ENCODE measurements at places on chromosomes 1 and 21.
A peak's percentile ranks its signal among the peaks of the same experiment; 100 is the strongest.

- no peak for DNase-seq
These were observed 69.0 kb downstream of the MAGI3 start for GRCh38 chr1:113459279-113459678.

GRCh38 chr1:221689138-221689537, 52.8 kb downstream of the DUSP10 start:
- no peak for DNase-seq

GRCh38 chr1:19824541-19824940, 9.5 kb upstream of the RNF186 start:
- no peak for DNase-seq

GRCh38 chr1:211829343-211830054, 1.1 kb downstream of the LPGAT1 start:
- no peak for DNase-seq

DNA sequence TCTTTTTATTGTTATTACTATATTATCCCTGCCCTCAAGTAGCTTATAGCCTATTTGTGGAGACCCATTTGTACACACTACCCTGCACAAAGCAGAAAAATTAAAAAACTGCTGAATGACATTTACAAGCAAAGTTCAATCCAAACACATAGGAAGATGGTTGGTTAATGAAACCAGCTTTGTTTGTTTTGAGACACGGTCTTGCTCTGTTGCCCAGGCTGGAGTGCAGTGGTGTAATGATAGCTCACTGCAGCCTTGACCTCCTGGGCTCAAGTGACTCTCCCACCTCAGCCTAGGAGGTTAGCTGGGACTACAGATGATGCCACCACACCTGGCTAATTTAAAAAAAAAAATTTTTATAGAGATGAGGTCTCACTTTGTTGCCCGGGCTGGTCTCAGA, 31.6 kb downstream of the TGFB2 start:
- no peak for DNase-seq

- DNase-seq = no peak
These were observed 1.7 kb downstream of the CFAP410 start for GRCh38 chr21:44337449-44337848.

GRCh38 chr1:203216274-203217138, 13.0 kb downstream of the CHIT1 start:
- peak; percentile 65 for DNase-seq

DNA sequence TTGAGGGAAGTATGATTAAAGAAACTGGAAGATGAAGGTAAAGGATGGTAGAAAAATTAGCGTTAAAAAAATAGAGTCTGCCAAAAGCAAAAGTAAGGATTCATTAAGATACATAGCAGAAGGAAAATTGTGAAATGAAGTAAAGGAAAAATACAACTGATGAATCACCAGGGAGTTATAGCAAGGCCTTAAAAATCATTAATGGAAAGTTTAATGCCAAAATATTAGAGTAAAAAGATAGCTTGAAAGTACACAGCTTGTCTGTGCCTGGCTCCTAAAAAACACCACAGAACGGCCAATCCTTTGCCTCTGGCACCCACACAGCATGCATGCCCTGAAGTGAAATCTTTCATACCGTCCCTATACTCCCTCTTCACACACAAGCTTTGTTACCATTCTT, 66.9 kb upstream of the APOBEC4 start:
- DNase-seq = no peak

DNA sequence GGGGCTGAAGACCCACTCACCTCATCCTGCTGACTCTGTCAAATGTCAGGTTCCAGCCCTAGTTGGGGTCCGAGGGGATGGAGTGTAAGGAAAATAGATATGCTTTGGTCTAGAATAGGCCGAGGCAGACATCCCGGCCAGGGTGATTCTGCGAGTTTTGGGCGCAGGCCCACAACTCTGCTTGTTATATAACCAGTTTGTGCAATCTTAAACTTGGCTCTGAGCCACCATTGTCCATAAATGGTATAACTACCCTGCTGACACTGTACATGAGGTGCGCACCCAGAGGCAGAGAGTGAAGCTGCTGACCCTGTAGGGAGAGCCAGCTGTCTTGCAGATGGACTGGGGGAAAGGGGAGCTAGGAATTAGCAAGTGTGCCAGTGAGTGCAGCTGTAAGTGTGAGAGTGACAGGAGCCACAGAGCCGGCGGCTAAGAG, 1388.8 kb downstream of the AMY1C start:
- DNase-seq = no peak

- DNase-seq = no peak
These were observed 12.7 kb downstream of the UBE2J2 start for GRCh38 chr1:1260843-1261560.

GRCh38 chr1:14974361-14974760, 179.2 kb upstream of the TMEM51 start:
- no peak for DNase-seq

DNA sequence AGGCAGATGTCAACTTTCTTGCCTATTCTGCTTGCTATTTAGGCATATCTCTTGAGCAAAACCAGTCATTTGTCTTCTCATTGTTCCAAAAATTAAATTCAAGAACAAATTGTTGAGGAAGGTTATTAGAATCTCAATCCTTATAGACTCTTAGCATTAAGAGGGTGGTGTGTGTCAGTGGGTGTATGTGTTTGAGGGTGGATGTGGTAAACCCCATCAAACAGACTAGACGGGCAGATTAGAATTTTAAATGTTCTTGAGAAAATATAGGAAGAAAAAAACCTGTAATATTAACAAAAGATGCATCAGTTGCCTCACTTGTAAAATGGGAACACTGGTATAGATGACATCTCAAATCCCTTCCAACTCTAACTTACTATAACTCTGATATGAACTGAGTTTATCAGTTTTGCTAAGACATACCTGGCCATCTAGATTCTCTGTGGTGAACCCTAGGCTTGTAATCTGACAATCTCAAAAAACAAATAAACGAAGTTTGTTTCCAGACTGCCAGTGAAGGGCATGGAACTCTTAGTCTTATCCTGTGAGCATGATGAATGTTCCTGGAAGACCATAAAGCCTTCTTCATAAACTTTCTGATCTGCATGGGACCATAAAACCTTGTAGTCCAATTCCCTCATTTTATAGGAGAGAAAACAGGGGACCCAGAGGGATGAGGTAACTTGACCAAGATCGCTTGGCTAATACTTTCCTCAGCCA, 176.3 kb upstream of the SGIP1 start:
- DNase-seq = no peak

DNA sequence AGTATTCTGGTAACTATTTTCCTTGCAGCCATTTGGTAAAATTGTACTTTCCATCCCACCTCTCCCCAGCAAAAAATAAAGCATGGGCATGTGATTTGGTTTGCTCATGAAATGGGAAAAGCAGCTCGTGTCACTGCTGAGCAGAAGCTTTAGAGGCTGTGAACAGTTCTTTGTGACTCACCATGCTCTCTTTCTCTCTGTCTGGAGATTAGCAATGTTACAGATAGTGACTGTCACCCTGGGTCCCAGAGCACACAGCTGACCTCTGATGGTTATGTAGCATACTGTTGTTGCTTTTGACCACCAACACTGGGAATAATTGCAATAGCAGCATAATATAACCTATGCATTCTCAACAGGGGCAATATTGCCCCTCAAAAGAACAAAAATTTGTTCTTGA, 70.6 kb downstream of the RGS2 start:
- no peak for DNase-seq

- DNase-seq = no peak
These were observed 25.6 kb upstream of the RGS13 start for GRCh38 chr1:192610112-192610889.

DNA sequence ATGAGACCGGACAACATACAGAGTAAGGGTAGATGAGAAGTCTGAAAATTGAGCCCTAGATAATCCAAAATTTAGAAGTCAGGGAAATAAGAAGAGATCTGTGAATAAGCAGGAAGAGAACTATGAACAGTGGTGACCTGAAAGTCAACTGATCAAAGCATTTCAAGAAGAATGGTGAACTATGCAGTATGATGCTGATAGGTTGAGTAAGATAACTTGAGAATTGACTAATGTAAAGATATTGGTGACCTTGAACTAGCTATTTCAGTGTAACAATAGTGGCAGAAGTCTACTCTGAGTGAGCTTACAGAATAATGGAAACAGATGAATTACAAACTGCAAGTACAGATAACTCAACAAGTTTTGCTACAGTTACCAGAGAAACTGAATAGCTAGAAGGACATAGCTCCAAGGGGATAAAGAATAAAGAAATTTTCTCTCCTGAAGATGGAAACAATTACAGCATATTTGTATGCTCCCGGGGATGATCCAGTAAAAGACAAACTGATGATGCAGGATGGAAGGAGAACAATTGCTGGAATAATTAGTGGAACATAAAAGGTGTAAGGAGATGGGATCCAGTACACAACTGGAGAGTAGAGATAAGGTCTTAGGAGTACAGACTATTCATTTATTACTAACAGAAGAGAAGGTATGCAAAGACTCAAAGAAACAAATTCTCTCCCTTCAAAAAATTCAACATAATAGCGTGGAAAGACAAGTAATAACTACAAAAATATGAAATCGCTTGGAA, 10.9 kb downstream of the NRDC start:
- no peak for DNase-seq

DNA sequence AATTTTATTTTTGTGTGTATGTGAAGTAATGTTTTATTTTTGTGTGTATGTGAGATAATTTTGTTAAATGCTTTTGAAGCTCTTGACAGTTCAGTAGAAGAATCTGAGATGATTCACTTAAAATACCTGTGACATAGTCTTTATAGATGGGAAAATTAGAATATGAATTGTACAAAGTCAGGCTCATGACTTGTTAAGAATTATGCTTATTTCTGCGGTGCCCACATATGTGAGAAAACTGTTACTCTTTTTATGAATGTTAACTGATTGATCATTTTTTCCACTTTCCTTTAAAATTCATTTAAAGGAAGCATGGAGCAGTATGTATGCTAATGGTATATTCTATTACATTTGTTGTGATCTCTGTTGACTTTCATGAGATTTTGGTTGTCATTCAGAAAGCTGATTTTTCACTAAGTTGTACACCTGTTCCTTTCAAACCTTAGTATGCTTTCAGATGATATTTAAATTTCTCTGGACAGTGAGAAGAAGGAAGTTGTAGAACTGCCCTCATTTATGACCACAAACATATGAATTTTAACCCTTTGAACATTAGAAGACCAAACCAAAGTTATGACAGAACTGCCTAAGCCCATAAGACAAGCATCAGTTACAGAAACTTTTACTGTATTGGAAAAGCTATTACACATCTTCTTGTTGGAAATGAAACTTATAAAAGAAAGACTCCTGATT, 110.1 kb downstream of the POU2F1 start:
- no peak for DNase-seq

DNA sequence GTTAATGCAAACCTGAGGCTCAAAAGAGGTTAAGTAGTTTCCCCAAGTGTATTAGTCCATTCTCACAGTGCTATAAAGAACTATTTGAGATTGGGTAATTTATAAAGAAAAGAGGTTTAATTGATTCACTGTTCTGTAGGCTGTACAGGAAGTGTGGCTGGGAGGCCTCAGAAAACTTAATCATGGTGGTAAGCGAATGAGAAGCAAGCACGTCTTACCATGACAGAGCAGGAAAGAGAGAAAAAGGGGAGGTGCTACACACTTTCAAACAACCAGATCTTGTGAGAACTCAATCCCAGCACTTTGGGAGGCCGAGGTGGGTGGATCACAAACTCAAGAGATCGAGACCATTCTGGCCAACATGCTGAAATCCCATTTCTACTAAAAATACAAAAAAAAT, 38.5 kb upstream of the RXRG start:
- no peak for DNase-seq

DNA sequence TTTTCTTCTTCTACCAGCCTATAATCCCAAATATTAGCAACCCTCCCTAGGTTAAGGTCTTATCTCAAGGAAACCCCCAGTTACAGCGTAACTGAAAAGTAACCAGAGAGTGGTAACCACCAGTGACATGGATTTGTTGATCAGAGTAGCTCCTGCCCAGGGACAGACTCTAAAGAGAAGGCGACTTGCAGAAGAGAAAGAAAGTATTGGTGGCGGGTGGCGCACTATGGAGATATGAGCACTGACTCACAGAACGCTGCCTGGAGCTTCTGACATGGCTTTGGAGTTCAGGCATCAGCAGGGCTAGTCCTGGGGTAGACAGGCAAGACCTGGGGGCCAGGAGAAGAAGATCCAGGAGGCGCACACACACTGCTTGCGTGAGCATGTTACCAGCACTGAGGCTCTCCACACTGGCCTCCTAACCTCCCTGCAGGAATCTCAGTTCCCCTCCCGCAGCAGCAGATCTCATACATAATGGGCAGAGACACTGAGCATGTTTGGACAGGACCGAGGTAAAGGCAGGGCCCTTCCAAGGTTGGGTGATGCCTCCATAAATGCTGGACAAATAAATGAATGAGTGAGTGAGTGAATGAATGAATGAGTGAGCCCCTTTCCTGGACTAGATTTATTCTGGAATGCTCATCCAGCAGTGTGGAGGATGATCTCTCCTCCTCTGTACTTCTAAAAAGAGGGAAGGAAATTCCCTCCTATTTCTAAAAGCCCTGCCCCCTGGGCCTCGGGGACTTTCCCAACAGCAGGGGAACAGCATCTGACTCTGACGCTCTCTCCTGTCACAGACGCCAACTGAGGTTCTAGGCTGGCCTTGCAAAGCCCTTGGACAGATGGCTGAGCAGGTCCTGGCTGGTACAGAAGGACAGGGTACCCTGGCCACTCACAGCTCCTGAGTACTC, 175.5 kb downstream of the CLIC6 start:
- no peak for DNase-seq

GRCh38 chr1:224800486-224801119, 128.9 kb upstream of the DNAH14 start:
- DNase-seq = no peak

GRCh38 chr1:169958987-169959386, 65.3 kb upstream of the SCYL3 start:
- DNase-seq = no peak

GRCh38 chr1:29309075-29309474, 72.8 kb downstream of the PTPRU start:
- DNase-seq = no peak

DNA sequence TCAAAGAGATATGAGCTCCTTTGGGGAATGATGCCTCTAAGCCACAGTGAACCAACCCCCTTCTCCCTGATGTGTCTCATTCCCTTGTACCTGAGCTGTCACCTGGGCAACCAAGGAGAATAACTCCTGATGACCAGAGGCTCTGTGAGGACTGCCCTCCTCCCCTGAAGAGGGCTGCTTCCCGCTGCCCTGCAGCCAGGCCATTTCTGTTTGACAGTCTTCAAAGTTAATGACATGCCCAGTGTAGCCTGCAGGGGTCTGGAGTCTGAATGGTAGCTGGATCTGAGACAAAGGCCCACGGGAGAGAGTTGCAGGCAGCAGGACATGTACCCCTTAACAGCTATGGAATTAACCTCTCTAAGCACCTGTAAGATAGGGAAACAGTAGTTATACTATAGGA, 3.4 kb upstream of the SLFNL1 start:
- DNase-seq = no peak

GRCh38 chr1:99003581-99004253, 944 bp downstream of the PLPPR5 start:
- DNase-seq = no peak

GRCh38 chr21:39144191-39144590, 39.1 kb downstream of the PSMG1 start:
- no peak for DNase-seq

DNA sequence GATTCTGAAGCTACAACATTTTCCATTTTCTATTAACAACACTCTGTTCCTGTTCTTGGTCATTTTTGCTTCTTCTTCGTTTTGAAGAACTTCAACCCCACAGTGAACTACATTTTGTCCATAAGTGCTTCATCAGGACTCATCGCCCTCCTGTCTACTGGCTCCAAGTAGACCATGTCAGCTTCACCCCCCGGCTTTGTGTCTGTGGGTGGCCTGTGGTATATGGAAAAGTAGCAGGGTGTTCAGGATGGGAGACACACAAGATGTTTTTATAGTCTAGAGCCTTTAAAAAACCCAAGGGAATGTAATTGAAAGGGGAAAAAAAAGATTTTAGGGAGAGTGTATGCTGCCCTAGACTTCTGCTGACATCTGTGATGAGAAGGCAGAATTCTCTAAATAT, 46.1 kb downstream of the GIPC2 start:
- no peak for DNase-seq

Measured in stimulated activated CD8-positive, alpha-beta memory T cell treated with anti-CD3 and anti-CD28 coated beads, Interleukin-4, amount 100 ng/mL, for 48 hours (primary cell).